Retina (tissue), 1 donor: ENCODE measurements at places on chromosomes 16 and 17.

GRCh38 chr17:27343977-27344607, 50.2 kb downstream of the WSB1 start:
- no peak for DNase-seq

DNA sequence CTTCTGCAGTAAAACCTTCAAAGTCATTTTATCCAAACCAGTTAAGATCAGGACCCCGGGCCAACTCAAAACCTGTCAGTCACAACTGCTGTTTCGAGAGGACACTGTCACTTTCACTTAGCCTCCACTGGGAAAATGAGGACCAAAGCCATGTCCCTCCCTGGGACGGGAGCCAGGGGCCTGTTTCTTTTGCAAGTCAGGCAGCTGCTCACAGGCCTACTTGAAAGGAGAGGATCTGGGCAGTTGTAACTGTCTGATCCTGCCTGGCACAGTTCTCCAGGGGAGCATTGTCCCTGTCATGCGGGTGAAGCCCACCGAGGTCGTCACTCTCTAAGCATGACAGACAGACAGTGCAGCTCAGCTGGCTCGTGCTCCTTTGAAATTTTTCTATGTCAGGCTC, 276.2 kb downstream of the NPIPA8 start:
- DNase-seq, result peak; percentile 35

GRCh38 chr16:16143038-16143763, 80.1 kb downstream of the ABCC6 start:
- no peak for DNase-seq

GRCh38 chr17:77898521-77899434, 59.7 kb upstream of the TNRC6C start:
- DNase-seq, result no peak

DNA sequence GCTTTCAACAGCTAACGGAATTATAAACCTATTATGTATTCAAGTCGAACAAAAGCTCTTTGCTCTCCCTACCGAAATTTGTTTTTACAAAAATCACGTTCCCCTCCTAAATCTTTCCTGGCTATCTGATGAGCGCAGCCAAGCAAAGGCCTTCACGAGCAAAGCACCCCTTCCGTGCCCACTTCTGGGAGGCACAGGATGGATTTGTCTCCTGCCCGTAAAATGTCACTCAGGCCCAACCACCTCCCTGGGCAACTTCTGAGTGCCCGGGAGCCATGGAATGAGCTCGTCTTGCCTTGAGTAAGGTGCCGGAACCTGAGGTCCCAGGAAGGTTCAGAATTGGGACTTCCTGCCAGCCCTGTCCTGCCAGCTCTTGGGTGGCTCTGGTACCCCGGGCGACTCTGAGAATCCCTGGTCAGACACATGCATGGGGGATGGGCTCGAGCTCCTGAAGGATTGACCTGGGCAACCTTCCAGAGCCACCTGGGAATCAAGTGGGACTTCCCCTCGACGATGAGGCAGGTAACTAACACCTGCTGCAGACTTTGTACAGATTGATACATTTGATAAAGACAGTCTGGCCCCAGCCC, 19.8 kb downstream of the SLC7A5 start:
- DNase-seq, result no peak

DNA sequence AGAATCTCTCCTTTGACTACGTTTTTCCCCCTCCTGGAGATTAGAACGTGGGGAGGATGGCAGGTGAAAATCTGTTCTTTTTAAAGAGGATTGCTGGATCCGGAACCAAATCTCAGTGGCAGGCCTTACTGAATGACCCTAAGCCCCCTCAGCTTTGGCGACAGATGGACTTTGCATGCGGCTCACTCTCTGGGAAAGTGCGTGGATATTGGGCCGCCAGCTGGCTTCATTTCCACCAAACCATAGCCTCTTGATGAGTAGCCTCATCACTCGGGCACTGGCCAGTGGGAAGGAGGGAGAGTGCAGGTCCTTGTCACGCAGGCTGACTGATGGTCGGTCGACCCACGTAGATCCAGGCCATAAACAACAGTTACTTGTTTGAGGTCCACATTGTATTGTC, 31.3 kb upstream of the CCDC182 start:
- DNase-seq, result no peak

GRCh38 chr16:82031116-82032084, 3.7 kb upstream of the HSD17B2 start:
- DNase-seq, result peak; percentile 57

- DNase-seq, result no peak
Measured at GRCh38 chr17:80980397-80981061, 11.1 kb upstream of the CHMP6 start.

DNA sequence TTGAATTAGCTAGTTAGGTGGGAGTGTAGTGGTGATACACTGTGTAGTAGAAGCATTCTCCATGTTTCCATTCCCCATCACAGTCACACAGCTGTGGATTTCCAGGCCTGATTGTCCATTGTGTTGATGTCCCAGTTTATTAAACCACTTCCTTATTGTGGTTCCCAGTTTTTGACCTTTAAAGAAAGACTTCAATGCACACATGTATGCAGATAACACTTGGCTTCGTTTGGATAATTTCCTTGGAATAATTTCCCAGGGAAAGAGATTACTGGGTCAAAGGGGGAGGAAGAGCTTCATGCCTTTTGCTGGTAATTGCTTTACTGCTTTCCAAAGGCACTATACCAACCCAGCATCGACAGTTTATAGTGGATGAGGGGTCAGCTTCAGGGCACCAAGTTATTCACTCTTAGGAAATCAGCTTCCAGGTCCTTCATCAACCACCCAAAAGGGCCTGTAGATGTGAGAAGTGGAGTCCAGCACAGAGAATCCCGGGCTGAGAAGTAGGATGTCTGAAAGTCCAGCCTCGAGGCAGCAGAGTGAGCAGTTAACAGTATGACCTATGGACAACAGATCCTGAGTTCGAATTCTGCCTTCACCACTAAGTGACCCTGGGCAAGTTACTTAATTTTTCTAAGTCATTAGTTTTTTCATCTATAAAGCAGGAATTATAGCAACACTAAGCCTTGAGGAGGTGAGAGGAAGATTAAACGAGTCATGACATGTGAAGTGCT, 31.3 kb upstream of the TNS4 start:
- DNase-seq, result no peak

GRCh38 chr17:6021011-6021400, 49.2 kb upstream of the WSCD1 start:
- DNase-seq, result no peak

DNA sequence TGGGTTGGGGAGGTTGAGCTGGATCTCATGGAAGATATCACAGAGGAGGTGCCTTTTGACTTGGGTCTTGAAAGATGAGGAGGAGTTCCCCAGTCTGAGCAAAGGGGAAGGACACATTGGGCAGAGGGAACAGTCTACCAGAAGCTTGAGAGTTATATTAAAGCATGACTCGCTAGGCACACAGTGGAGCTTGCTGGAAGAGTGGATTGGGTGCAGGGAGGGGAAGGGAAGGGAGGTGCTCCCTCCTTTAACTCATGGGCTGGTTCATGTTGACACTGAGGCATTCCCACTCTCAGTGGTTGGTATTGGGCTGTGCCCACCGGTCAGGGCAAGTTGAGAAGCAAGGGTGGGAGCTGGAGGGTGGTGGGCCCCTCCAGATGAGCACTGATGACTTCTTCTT, 5.9 kb downstream of the TMEM98 start:
- no peak for DNase-seq
